Right hindlimb (tissue), 1 donor: ENCODE measurements at places on chromosomes 5 and 9.
A peak's percentile ranks its signal among the peaks of the same experiment; 100 is the strongest.

- no peak for DNase-seq
Measured at GRCh38 chr9:91392435-91392834, 30.7 kb upstream of the AUH start.

- no peak for DNase-seq
Measured at GRCh38 chr9:117715411-117715989, 11.3 kb downstream of the TLR4 start.

- peak; percentile 62 for DNase-seq
Measured at GRCh38 chr5:132776131-132776937, 705 bp downstream of the SEPTIN8 start.

DNA sequence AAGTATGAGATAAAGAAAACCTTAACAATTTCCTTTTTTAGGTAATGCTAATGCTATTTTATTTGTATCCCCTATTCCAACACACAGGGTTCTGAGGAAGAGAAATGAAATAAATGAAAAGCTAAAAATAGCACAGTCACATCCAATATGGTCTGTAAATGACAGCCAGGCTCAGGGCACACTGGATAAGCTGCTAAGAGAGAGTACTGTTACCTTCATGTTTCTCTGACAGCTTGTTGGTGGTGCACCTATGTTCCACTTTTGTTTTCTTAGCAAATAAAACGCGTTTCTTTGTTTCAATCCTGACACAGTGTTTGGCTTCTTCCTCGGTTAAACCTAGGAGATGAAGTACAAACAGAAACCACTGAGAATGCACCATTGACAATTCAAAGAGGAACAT lies 41.3 kb downstream of the C6 start:
- DNase-seq = no peak

GRCh38 chr5:126884269-126884819 lies 107.4 kb downstream of the LMNB1 start:
- DNase-seq = no peak
